Astrocyte of the spinal cord (primary cell): ENCODE measurements at places on chromosomes 12 and 14.

- DNase-seq = no peak
Measured at GRCh38 chr12:68119724-68120211, 39.8 kb downstream of the IFNG start.

- DNase-seq = no peak
Measured at GRCh38 chr12:71567537-71567936, 96.1 kb downstream of the ZFC3H1 start.

- DNase-seq = no peak
Measured at GRCh38 chr12:18472304-18472703, 211.0 kb downstream of the PIK3C2G start.

DNA sequence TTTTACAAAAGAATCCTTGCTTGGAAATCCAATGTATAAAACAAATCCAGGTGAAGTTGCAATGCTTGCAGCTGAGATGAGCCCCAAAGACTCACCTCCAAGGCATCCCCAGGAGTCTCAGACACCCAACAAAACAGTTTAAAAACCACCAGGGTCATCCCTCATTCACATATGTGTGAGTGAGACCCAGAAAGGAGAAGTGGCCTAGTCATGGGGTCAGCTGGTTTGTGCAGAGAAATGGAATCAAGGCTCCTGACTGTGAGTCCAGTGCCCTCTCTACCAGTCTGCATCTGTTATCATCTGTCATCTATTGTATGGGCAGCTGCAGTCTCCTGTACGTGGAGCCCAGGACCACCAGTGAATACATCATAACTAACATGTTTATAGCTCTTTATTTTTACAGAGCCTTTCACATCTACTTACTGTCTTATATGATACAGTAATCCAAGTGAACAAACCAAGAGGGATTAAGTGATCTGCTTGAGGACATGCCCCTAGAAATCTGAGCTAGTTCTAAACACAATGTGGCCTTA, 27.1 kb downstream of the PLEKHG7 start:
- DNase-seq = no peak

DNA sequence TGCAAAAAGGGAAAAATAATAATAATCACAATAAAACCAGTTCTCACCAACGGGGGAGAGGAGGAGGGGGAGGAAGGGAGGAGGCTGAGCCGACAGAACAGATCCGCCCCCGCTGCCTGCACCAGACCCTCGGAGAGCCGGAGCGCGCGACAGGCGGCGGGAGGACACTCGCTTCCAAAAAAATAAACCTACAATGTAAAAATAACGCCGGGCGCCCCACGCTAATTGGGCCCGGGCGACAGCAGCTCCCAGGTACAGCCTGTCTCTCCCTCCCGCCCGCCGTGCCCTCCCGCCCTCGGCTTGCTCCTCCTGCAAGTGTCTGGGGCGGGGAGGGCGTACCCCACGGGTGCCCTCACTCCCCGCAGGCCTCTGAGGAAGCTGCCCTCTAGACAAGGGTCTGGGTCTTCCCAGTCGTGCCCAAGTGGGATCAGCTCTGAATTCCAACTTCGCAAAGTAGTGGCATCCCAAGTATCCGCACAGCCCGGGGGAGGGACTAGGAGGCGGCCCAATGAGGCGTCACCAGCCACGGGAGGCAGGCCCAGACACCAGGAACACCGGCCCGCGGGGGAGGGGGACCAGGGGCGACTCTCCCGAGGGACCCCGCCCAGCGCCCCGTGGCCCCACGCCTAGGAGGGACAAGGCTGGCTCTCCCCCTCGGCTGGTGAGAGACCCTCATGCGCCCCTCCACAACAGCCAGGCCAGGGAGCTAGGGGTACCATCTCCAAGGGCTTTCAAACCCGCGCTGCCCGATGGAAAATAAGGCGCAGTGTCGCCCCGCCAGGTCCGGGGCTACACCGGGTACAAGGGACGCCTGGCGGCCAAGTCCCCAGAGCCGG, 1.0 kb downstream of the NCOR2 start:
- peak; percentile 76 for DNase-seq

GRCh38 chr12:83514372-83514771, 827.7 kb downstream of the TMTC2 start:
- DNase-seq = no peak

DNA sequence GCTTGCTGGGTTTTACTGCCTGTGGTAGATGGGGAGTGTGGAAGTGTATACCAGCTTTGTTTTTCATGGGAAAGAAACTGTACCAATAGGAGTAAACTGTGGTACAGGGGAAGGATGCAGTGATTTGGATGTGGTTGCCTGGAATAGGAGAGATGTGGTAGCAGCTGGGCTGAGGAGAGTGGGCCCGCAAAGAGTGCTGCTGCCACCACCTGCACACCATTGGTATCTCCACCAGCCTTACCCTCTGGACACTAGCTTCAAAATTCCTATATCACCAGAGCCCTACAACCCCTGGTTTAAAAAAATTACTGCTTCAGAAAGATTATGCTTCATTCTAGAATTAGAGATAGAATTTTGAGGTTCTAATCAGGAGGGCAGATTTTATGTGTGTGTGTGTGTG, 53.6 kb downstream of the AKAP6 start:
- DNase-seq = peak; percentile 50

DNA sequence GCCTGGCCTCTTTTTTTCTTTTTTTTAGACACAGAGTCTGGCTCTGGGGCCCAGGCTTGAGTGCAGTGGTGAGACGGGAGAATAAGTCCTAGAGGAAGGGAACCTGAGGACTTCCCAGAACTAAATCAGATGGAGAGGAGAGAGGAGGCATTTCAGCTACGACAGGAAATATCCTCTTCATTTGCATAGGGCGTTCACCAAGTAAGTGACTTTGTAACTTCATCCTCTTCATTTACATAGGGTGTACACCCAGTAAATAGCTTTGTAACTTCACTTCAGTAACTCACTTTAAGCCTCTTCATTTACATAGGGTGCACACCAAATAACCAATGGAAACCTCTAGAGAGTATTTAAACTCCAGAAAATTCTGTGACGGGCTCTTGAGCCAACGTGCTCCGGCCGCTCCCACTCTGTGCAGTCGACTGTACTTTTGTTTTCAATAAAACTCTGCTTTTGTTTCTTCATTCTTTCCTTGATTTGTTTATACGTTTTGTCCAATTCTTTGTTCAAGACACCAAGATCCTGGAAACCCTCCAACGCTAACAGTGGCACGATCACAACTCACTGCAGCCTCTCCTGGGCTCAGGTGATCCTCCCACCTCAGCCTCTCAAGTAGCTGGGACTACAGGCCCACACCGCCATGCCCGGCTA, 21.4 kb upstream of the ANKRD9 start:
- no peak for DNase-seq

- no peak for DNase-seq
Measured at GRCh38 chr14:105914738-105915385, 388.5 kb downstream of the TMEM121 start.

DNA sequence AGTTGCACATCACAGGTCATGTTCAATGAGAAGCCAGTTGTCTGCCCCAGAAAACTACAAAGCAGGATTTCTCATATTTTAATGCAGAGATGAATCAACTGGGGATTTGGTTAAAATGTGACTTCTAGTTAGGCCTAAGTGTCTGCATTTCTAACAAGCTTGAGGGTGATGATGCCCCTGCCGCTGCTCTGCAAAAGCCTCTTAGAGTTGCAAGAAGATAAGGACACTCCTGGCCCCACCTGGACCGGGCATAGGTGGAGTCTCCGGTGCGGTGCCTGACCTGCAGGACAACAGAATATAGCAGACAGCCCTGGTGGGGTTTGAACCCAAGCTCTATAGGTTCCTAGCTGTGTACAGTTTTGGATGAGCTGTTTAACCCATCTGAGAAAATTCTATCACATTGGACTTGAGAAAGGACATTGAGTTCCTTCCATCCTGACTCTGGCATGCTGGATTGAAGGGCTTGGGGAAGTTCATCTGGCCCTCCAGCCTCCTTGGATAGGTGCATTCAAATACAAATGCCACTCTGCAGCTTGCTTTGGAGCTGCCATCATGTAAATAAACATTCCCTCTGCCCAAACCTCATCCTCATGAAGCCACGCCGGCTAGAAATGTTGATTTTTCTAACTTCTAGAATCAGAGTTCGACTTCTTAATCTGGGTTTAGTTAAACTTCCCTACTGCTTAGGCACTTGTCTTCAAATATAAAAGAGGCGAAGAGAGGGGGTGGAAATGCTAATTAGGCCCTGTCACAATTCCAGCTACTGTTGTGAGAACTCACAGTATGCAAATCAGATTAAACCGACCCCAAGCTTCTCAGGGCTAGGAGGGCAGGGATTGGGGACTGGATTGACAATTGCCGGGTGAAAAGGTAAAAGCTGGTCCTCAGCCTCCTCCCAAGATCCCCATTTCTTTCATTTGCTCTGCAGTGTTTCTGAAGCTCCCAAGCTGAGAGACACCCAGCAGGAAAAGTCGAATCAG, 1225.6 kb downstream of the VRK1 start:
- DNase-seq = no peak

DNA sequence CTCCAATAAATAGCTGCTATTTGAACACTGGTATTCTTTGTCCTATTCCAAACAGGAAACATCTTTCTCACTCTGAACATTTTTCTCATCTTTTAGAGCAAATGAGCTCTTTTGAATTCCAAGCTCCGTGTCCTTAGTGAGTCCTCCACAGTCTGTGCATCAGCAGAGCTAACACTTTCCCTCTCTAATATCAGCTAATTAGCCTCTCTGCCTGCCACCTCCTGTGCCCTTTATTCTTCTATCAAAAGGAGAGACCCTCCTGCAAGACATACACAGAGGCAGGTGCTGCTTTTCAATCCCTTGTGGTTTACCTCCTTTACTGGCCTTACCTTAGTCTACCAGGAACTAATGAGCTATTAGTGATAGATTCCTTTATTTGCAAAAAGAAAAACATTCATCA, 178.5 kb downstream of the SLC35F4 start:
- DNase-seq = no peak

- peak; percentile 63 for DNase-seq
Measured at GRCh38 chr12:55073043-55074022, 52.9 kb upstream of the OR9K2 start.

DNA sequence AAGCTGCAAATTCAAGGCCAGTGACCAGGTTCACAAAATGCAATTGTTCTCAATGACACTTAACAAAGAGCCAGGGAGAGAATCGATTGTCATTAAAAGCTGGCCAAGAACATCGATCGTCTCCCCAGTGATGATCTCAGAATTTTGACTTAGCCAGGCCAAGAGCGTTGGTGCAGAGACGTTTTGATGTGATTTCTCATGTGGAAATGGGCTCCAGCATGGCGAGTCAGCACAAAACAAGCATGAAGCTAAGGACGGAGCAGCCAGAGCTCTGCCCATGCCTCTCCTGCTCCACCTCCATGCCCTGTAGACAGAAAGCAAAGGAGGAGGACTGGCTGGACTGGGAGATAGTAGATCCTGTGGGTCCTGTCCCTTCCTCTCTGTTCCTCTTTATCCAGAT, 270.8 kb downstream of the FOXN3 start:
- peak; percentile 14 for DNase-seq

DNA sequence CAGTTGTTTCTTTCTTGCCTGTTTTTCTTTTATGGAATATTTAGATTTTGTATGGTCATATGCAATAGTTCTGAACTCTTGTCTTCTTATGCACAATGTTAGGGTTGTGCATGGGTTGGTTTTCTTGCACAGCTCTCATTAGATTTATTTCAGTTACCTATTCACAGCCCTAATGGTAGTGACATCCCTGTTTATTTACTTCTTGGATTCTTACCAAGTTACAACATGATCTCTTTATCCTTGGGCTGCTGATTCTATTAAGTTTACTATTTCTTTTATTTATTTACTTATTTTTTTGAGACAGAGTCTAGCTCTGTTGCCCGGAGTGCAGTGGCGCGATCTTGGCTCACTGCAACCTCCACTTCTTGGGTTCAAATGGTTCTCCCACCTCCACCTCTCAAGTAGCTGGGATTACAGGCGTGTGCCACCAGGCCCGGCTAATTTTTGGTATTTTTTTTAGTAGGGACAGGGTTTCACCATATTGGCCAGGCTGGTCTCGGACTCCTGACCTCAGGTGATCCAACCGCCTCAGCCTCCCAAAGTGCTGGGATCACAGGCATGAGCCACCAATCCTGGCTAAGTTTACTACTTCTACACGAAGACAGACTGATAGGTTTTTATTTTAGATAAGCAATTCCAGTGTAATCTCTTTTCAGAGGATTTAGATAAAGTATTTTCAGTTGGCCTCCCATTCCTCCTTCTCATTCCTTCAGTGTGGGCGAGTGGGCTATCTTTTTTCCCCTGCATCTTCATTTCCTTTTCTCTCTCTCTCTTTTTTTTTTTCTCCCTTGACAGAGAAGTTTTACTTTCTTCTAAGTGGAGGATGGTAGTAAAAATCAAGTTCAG, 395.1 kb upstream of the RGS6 start:
- no peak for DNase-seq

- no peak for DNase-seq
Measured at GRCh38 chr12:123223241-123223668, 9.7 kb downstream of the MPHOSPH9 start.

DNA sequence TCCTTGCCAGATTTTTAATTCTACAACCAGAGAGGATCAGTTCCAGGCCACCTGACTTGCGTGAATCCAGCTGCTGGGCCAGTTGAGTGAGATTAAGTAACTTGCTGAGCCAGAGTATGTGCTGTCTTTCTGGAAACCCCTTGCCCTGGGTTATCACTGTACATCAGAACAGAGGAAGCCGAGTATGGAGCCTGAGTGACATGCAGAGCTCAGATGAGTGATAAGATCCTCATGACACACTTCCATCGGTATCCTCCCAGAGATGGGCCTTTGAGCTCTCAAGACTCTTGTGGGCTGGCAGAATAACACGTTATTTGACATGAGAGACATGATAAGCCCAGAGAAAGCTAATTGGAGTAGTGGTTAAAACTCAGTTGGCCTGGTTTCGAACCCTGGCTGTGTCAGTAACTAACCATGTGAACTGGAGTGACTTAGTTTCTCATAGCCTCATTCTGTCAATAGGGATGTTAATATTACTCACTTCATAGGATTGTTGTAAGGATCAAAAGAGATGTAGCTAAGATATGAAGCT, 388.1 kb downstream of the ZFP36L1 start:
- DNase-seq = no peak

DNA sequence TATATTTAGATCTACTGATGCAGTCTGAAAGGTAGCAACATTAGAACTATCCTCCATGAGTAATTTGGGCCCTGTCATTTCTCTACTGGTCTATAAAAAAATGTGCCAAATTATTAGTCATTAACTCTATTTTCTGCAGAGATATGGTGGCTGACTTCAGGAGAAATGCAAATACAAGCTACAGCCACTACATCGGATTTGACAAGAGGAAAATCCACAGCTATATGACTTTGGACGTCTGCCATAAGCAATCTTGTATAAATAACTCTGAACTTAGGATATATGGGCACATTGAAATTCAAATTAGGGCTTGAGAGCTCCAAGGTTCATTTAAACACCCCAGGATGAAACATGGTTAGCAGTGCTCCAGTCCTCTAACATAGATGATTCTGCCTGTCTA, 983.0 kb upstream of the LRFN5 start:
- no peak for DNase-seq
